ENCODE measurements at places on chromosomes 3 and 15. TPM values are rescaled to one million over a fixed set of nuclear protein-coding genes. Genes with fewer than 3 reads are reported as not detected.

SLC12A1 gene
- not detected for total RNA-seq

ZNF774 gene
- 1.1 TPM for total RNA-seq

STRIT1 gene
- total RNA-seq, result not detected

PSMA4 gene
- total RNA-seq, result 208 TPM

TNFAIP8L3 gene
- total RNA-seq, result 0.83 TPM

GRCh38 chr15:87967951-87968350, 288.6 kb downstream of the NTRK3 start:
- DNase-seq, result no peak

DNA sequence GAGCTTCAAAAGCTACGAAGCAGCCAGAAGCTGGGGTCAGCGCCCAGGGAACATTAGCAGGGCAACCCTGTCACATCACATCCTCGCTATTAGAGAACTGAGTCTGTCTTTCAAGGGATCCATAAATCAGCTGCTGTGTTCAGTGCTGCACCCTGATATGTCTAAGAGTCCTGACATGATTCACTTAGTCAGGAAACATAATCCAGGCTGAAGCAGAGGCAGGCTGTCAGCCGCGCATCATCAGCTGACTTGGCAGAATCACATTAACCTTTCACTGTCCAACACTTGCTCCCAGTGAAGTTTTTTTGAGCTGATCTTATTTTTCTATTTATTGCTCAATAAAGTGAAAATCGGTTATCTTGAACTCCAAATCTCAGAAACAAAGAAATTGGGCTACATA, 23.5 kb downstream of the MYH15 start:
- peak; percentile 71 for DNase-seq

DNA sequence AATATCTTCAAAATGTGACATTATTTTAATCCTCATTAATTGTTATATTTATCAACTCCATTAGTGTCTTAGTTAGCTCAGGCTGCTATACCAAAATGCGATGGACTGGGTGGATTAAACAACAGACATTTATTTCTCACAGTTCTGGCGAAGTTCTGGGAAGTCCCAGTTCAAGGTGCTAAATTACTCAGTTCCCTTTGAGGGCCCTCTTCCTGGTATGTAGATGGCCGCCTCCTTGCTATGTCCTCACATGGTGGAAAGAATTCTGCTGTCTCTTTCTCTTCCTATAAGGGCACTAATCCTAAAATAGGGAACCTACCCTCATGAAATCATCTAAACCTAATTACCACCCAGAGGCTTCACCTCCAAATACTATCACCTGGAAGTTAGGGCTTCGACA, 38.8 kb upstream of the DUT start:
- no peak for DNase-seq

DNA sequence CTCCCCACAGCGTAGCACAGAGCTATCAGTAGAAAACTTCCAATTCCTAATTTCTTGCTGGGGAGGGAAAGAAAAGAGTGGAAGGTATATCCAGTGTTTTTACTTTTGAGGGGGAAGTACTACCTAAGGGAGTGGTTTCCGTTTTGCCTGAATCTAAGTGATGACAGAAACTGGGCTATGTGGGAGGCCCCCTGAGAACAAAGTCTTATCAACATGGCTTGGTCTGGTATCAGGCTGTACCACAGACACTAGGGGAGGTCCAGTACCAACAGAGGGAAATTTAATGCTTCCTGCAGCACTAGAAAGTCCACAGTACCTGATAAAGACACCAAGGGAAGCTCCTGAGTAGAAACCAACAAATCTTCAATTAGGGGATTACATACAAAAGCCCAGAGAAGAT, 199.2 kb downstream of the IL5RA start:
- DNase-seq, result no peak

GRCh38 chr15:58528188-58528870, 96.5 kb downstream of the LIPC start:
- DNase-seq, result peak; percentile 53

DNA sequence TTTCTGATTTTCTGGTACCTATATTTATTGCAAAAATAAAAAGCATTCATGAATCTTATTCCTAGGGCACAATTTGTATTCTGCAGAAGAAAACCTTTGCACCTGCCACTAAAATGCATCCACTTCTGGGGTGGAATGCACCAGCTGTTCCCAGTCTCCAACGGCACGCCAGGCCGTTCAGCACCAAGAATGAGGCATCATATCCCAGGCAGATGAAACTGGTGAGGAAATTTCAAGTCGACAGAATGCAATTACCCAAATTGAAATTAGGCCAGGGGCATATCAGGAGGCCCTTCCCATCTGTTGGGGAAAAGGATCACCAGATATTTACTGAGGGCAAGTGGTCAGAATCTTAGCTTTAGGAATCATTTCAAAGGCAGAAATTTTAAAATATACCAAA, 13.6 kb upstream of the RBMS3 start:
- DNase-seq, result no peak

Data from IMR-90 (cell line).